ENCODE measurements at places on chromosomes 4 and X.

DNA sequence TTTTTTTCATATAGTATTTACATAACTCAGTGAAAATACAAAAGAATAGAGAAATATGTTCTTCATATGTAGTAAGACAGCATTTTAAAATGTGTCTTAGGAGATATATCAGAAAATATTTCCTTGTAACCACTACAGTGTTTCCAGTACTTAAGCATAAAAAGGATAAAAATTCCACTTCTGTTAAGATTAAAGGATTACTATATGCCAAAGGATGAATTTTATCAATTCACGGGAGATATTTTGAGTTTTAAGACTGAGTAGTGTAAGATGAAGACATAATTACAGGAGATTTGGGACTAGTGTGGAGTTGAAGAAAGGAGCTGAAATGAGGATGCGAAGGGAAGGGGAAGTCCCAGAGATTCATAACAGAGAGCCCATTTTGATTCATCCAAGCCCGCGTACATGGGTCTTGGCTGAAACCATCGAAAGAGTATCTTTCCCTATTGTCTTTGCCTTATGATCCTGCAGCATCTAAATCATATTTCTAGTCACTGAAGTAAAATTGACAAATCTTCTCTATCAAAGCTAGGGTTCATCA lies 58.7 kb downstream of the MAD2L1 start:
- DNase-seq = no peak

GRCh38 chrX:134692233-134692632 lies 34.0 kb upstream of the PLAC1 start:
- no peak for DNase-seq

DNA sequence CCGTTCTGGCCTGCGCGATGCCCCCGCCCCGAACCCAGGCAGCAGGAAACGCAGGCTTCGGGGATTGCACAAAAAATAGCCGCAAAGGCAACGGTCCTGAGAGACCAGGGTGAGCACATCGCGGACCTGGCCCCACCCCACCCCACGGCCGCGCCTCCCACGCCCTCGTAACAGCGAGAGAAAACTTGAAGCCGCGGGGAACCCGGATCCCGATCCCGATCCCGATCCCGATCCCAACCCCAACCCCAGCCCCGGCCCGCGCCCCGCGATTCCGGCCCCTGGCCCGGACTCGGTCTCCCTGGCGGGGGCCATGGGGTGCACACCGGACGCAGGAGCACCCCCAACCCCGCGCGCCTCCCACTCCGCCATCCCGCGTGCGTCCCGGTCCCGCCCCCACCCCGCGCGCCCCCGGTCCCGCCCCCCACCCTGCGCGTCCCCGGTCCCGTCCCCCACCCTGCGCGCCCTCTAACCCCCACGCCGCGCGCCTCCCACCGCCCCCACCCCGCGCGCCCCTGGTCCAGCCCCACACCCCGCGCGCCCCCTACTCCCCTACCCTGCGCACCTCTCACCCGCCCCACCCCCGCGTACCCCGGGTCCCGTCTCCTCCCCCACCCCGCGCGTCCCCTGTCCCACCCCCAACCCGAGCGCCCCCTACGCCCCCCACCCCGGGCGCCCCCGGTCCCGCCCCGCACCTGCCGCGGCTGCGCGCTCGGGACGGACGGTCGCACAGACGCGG lies 29.0 kb downstream of the NOP14 start:
- peak; percentile 46 for DNase-seq

DNA sequence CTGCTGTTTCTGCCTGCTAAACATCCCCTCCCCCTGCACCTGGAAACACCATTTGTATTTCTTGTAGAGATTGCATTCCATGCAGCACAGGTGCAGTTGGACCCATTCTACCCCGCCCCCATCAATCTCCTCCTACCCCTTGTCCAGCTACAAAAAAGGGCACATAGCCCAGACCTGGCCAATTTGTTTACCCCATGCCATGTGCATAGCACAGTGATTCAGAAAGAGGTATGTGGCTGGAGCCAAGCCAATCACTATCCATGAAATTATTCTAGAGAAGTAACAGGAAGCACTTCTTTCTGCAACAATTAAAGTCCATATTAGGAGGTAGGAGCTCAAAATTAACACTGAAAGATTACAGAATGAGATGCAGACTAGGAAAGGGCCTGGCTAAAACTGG lies 20.2 kb upstream of the TMEM184C start:
- no peak for DNase-seq

GRCh38 chr4:2623442-2623841 lies 87.0 kb downstream of the FAM193A start:
- DNase-seq = no peak

DNA sequence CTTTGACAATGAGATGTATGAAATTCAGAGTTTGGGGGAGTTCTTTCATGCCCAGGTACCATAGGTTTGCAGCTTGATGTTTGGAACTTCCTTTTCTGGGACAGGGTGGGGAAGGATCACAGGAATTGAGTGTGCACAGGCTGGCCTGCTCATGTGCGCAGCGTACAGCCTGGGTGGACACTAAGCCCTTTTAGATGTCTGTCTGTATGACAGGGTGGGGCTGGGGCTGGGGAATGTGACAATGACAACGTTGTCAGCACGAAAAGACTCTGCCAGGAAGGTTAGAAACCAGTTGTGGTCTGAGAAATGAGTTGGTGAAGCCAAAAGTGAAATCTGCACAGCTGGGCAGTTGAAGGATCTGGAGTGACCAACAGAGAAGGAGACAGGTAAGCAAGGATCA lies 47.4 kb downstream of the WWC2 start:
- DNase-seq = no peak

GRCh38 chrX:107485013-107485412 lies 35.6 kb downstream of the FRMPD3 start:
- no peak for DNase-seq

DNA sequence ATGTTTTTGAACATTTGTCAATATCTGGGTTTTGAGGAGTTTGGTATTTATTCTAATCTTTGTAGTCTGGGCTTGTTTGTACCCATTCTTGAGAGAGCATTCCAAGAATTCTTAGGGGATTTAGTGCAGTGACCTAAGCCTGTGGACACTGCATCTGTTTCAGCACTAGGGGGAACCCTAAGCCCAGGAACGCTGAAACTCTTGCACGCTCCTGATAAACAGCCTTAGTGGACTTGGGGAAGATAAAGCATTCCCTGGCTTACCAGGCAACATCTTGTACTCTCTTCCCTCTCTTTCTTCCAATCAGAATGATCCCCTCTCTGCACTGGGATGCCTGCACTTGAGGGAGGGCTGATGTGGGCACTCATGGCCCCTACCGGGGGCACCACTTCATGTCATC lies 654.9 kb upstream of the HTR2C start:
- DNase-seq = no peak

GRCh38 chrX:39601231-39602177 lies 496.3 kb downstream of the BCOR start:
- DNase-seq = no peak

GRCh38 chr4:151408630-151409469 lies at the start of gene FHIP1A:
FHIP1A (plus strand) TSS chr4:151409176; CDS start chr4:151566260, 157,084 bp downstream.
- peak; percentile 90 for DNase-seq

- no peak for DNase-seq
Observed at GRCh38 chr4:172707622-172708021, 461.0 kb upstream of the GALNT7 start.

GRCh38 chrX:11399489-11400094 lies 106.4 kb downstream of the AMELX start:
- DNase-seq = no peak

- no peak for DNase-seq
Observed at GRCh38 chr4:140150636-140150885, 3.4 kb downstream of the MAML3 start.

- peak; percentile 29 for DNase-seq
Observed at GRCh38 chr4:147096667-147097604, 151.3 kb upstream of the TTC29 start.

GRCh38 chr4:99753931-99754330 lies 62.7 kb upstream of the DAPP1 start:
- no peak for DNase-seq

- no peak for DNase-seq
Observed at GRCh38 chr4:27006646-27007045, 146.0 kb downstream of the STIM2 start.

- DNase-seq = no peak
Observed at GRCh38 chr4:169988252-169988651, 37.9 kb downstream of the MFAP3L start.

GRCh38 chrX:17547658-17548057 lies 172.7 kb downstream of the NHS start:
- DNase-seq = no peak

GRCh38 chr4:85058551-85058950 lies 92.1 kb upstream of the WDFY3 start:
- DNase-seq = no peak

GRCh38 chr4:1810765-1811164 lies 17.7 kb downstream of the FGFR3 start:
- DNase-seq = no peak

- no peak for DNase-seq
Observed at GRCh38 chr4:7845493-7846128, 94.0 kb downstream of the AFAP1 start.

- DNase-seq = no peak
Observed at GRCh38 chrX:54721424-54721823, 76.6 kb downstream of the ITIH6 start.
